ENCODE measurements at places on chromosomes 3 and 15. TPM values are rescaled to one million over a fixed set of nuclear protein-coding genes. Genes with fewer than 3 reads are reported as not detected.

- no peak for DNase-seq
Measured at GRCh38 chr3:128598884-128599664, 51.5 kb downstream of the RPN1 start.

DNA sequence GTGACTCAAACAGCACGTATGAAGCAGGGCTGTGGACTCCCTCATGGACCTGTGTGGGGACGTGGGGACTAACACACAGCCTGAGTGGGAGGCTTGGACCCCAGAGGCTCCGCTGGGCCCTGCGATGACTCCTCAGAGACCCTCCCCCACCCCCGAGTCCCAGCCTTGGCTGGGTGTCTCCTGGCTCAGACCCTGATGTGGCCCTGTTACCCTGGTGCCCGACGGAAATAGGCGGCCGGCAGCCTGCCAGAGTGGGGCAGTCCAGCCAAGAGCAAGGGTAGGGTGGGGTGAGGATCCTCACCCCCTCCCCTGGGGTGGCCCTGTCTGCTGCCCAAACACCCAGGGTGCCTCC is 15.3 kb downstream of the TNK2 start:
- DNase-seq: peak; percentile 79

GRCh38 chr3:171266034-171266739 is 194.0 kb downstream of the TNIK start:
- DNase-seq: no peak

GRCh38 chr3:188607805-188608315 is 453.9 kb downstream of the LPP start:
- no peak for DNase-seq

- DNase-seq: no peak
Measured at GRCh38 chr15:90097475-90097874, 4.8 kb downstream of the IDH2 start.

GRCh38 chr15:43212299-43212698 is 8.5 kb downstream of the EPB42 start:
- DNase-seq: no peak

DNA sequence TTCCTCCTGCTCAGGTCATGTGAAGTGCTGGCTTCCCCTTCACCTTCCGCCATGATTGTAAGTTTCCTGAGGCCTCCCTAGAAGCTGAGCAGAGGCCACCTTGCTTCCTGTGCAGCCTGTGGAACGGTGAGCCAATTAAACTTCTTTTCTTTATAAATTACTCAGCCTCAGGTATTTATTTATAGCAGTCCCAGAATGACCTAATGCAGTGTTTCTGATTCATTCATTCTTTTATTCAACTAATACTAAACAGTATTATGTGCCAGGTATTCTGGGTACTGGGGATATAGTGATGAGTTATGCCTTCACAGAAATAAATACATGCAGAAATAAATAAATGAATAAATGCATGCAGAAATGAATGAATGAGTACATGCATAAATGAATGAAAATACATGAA is 41.9 kb downstream of the EDEM1 start:
- DNase-seq: no peak

- DNase-seq: peak; percentile 83
Measured at GRCh38 chr15:69081310-69082004, 67.0 kb downstream of the NOX5 start.

GRCh38 chr3:43285644-43286043 is 696 bp upstream of the SNRK start:
- no peak for DNase-seq

GRCh38 chr3:31053299-31053698 is 158.8 kb upstream of the GADL1 start:
- DNase-seq: no peak

- DNase-seq: no peak
Measured at GRCh38 chr15:78388865-78389264, 48.7 kb downstream of the CRABP1 start.

- peak; percentile 24 for DNase-seq
Measured at GRCh38 chr3:195767792-195768191, 43.9 kb downstream of the MUC4 start.

DNA sequence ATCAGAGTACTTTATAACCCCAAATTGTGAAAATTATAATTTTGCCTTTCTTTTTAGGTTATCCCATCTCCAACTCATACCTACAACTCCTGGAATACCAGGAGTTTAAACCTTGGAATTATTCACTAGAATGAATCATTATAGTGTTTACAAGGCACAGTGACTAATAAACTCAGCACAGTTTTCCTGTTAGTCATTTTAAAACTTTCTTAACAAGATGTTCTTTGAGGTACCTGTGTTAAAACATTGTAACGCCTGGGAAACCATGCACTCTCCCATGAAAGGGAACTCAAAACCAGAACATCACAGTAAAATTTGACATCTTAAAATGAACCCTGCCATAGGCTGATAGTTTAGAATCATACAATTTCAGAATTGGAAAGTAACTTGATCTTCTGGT is 132.4 kb upstream of the OSTN start:
- DNase-seq: no peak

DNA sequence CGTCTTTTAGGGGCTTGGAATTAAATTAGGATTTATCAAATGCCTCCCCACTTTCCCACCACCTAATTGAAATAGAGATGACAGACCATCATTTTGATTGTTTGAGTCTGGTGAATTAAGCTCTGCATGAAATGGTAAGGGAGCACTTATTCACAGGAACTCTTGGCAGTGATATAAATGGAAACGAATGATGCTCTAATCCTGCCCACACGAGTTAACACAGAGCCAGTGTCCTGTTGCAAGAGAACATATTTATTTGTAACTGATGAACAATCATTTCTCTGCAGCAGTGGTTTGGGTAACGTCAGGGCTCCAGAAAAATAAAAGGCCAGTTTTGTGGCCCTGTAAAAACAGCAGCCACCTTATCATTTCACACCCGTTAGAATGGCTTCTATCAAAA is 163.3 kb downstream of the FEZF2 start:
- no peak for DNase-seq

DNA sequence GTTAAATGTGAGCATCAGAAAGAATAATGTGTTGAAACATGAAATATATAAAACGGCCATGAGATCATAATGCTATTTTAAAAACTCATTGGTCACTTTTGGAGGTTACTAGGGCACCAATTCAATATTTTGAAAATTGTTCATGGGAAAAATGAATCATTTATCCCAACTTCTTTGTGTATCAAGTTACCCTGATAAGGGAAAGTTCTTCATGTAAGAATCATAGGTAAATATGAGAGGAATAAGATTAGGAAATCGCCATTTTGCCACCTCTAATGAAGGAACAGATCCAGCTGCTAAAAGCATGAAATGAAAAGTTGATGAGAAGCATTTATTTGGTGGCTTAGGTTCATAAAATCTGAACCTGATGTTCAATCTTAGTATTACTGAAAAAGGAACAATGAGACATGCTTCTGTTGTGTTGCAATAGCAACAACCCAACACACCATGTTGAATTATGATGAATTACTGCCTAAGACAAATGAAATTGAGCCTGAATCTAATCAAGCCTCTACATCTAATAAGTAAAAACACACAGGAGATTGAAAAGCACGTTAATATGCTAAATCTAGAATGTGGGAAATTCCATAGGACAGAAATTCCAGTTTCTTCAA is 32.5 kb downstream of the ABHD5 start:
- DNase-seq: no peak

- no peak for DNase-seq
Measured at GRCh38 chr15:60255390-60255789, 142.4 kb downstream of the ANXA2 start.

DNA sequence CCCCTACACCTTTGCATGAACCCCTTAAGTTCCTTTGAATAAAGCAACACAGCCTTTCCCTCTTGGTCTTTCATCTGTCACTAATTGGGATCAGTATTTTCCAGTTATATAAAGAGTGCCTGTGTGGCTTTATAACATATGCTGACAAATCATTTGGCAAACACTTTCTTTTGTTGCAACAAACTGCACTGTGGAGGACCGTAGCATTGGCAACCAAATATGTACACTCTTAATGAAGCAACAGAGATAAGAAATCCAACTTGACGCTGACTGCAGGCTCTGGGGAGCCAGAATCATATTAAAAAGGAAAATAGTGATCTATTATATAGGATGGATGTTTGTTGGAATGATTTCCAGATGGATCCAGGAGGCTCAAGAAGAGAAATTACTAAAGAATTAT is 120.1 kb upstream of the PRICKLE2 start:
- DNase-seq: peak; percentile 69

- no peak for DNase-seq
Measured at GRCh38 chr3:35737934-35738706, 98.8 kb downstream of the ARPP21 start.

DNA sequence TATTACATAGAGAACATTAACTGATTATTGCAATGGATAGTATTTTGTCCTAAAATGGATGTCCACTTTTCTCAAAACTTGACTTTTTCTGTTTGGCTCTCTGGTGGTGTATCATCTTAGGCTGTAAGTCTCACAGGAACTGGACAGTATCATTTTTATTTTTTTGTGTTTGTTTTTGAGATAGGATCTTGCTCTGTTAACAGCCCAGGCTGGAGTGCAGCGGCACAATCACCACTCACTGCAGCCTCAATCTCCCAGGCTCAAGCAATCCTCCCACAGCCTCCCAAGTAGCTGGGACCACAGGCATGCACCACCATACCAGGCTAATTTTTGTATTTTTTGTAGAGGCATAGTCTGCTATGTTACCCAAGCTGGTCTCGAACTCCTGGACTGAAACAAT is 13.1 kb downstream of the CHST14 start:
- DNase-seq: no peak

DNA sequence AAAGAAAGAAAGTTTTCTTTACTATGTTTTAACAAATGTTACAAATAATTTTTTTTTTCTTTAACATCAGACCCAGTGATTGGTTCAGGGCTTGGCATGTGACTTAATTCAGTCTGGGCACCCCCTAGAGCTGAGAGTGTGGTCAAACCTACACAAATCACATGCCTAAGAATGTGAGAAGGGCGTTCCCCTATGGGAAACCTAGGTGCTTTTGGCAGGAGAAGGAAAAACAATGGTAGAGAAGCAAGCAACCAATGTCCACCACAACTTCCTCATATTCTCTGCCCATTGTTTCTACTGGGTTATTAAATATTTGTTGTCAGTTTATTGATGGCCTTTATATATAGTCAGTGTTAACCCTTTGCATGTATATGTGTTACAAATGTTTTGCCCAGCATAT is 21.4 kb upstream of the PIAS1 start:
- DNase-seq: no peak

GRCh38 chr15:63971427-63971805 is 74.9 kb downstream of the DAPK2 start:
- no peak for DNase-seq

DNA sequence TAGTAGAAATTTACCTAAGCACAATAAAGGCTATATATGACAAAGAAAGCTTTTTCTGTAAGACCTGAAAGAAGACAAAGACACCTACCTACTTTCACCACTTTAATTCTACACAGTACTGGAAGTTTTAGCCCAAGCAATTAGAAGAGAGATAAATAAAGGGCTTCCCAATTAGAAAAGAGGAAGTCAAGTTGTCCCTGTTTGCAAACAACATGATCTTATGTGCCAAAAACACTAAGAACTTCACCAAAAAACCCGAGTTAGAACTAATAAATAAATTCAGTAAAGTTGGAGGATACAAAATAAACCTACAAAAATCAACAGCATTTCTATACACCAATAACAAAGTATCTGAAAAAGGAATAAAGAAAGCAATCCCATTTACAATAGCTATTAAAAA is 190.9 kb downstream of the NR2F2 start:
- no peak for DNase-seq

DNA sequence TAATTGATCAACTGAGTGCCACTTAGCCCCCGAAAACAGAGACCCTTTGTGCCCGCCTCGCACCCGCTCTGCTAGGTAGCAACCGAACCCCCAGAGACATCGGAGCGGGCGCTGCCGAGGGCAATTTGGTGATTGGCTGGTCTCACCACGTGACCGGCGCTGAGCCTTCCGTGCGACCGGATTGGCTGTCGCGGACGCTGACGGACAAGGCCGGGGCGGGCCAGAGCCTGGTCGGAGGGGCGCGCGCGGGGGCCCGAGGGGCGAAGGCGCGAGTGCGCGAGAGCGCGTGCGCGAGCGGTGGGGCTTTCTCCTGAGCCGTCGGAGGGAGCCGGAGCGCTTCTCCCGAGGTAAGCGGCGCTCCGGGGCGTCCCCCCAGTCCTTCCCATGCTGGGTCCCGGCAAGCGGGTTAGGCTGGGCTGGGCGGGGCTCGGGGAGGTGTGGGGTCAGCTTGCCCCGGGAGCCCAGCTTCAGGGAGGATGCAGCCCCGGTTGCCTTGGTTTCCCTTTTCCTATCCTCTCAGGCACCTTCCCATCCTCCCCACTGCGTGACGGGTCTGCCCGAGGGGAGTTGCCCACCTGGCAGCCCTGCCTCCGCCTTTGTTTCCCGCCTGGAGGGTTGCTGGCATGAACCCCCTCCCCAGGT is at the start of gene TMEM108:
Gene TMEM108 (plus strand): TSS at position 303 of the 642 bp plus-strand sequence.
- DNase-seq: peak; percentile 88

DNA sequence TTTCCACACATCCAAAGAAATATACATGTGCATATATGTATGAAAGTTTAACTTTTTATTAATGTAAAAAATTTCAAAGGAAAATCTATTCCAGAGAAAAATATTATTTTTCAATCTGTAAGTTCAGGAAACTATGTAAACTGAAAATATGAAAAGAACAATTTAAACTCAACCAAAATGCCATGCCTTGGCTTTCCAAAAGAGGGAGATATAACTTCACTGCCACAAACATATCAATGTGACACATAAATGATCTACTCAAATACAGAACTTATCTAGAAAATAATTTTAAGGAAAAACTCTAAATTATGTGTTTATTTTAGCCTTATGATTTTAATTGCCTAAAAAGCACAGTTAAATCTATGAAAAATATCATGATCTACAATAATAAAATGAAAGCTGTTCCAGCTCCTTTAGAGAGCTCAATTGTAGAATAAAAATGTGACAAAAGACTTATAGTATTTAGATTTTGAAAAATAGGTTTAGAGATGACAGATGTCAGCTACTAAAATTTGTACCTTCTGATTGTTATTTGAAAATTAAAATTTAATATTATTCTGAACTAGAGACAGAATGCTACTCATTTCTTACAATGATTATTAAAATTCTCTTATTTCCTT is 94.8 kb downstream of the GBE1 start:
- no peak for DNase-seq

SERPINI2 gene
- not detected for total RNA-seq

MESP1 gene
- total RNA-seq: 3.6 TPM

KBTBD13 gene
- not detected for total RNA-seq

LRTM1 gene
- total RNA-seq: not detected

SLC51A gene
- total RNA-seq: not detected

PHC3 gene
- total RNA-seq: 75.1 TPM

GOLGA8G gene
- total RNA-seq: not detected

SEMA5B gene
- 0.36 TPM for total RNA-seq

GOLGA8T gene
- not detected for total RNA-seq

LDHAL6B gene
- not detected for total RNA-seq

PTPRG gene
- 62.7 TPM for total RNA-seq

Data from sigmoid colon (tissue), 7 donors.